ENCODE measurements at places on chromosomes 1 and 21. TPM values are rescaled to one million over a fixed set of nuclear protein-coding genes. Genes with fewer than 3 reads are reported as not detected.

- no peak for DNase-seq
Measured at GRCh38 chr1:215682232-215682631, 115.1 kb downstream of the KCTD3 start.

- DNase-seq = no peak
Measured at GRCh38 chr1:116309090-116309870, 63.8 kb upstream of the ATP1A1 start.

GRCh38 chr1:209595028-209595427, 11.5 kb downstream of the CAMK1G start:
- DNase-seq = no peak

DNA sequence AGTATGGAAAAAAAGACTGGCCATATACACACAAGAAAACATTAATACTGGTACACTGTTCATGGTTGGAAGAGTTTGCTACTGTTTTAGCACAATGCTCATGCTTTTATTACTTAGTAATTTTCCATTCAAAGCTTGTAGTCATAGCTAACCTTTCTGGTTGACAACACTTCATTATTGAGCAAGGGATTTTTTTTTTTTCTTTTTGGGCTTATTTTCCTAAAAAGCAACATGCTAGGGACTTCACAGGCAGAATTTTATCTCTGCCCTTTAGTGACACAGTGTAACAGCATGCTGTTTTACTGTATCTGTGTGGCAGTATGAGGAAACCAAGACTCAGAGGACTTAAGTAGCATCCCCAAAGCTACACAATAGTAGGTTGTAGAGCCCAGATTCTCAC, 58.5 kb downstream of the FGGY start:
- no peak for DNase-seq

DNA sequence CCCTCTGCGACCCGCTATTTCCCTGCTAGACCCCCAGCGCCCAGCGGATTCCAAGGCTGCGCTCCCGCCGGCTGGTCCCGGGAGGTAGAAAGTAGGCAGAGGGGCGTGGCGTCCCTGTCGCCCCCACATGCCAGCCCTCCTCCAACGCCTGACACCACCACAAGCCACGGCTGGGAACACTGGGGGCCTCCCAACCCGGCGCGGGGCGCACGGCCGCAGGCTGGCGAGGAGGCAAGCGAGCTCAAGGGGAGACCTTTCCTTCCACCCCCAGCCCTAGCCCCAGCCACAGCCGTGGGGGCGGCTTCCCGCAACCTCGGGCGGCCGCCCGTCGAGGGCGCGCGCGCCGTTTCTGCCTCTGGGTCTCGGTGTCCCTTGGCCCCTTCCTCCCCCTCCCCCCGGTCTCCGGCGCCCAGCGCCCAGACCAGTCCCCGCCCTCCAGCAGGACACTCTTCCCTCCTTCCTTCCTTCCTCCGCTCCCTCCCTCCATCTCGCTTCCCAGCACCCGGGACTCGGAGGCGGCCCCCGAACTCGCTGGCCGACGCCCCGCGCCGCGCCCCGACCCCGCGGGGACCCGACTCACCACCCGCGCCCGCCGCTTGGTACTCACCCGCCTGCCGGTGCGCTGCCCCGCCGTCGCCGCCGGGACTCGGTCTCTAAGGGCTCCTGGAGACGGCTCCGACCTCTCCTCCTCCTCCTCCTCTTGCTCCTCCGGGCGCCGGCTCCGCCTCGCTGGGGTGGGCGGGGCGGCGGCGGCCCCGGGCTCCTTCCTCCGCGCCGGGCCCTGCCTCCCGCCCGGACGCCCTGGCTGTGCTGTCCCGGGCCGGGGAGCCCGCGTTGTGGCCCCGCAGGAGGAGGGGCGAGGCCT, at the start of gene GNG12:
TSS of gene GNG12 (minus strand) at position 731 of the 865 bp plus-strand sequence. CDS start 125,781 bp downstream, outside the sequence.
- peak; percentile 13 for DNase-seq

Gene AMY2A
- not detected for total RNA-seq

Gene PPP1R12B
- 11.0 TPM for total RNA-seq

Measured in activated naive CD4-positive, alpha-beta T cell treated with anti-CD3 and anti-CD28 coated beads for 36 hours (primary cell).